Ascending aorta (tissue), 2 donors: ENCODE measurements at places on chromosomes 4 and X. TPM values are rescaled to one million over a fixed set of nuclear protein-coding genes. Genes with fewer than 3 reads are reported as not detected.

GRCh38 chrX:39133971-39134370 lies 332.7 kb downstream of the MID1IP1 start:
- no peak for DNase-seq

ARSJ gene
- total RNA-seq, result 14.6 TPM

DNA sequence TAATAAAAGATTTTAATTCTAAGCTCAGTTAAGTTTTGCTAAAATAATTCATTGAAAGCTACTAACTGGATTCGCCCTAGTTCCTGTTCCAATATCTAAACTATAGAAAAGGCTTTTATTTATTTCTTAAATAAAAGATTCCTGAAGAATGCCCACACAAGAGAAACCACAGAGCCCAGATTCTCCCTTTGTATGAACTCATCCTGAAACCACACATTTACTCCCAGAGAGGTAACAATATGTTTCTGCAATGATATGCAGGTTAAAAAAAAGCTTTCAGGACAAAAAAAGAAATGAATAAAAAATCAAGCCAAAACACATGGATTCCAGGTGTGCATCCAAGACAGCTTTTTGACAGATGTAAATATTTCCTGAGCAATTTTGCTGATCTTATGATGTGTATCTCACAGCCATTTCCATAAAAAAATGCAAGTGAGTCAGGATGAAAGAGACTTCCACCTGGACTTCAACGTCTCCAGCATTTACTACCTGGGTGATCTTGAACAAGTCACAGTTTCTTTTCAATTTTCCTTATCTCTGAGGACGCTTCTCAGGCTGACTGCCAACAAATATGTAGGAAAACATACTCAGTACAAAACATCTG lies 234.4 kb upstream of the FAT1 start:
- no peak for DNase-seq

- peak; percentile 69 for DNase-seq
Measured at GRCh38 chr4:141654098-141654497, 17.7 kb downstream of the IL15 start.

GRCh38 chr4:165662341-165662740 lies 210.7 kb upstream of the TLL1 start:
- no peak for DNase-seq

PPID gene
- total RNA-seq, result 20.8 TPM

DNA sequence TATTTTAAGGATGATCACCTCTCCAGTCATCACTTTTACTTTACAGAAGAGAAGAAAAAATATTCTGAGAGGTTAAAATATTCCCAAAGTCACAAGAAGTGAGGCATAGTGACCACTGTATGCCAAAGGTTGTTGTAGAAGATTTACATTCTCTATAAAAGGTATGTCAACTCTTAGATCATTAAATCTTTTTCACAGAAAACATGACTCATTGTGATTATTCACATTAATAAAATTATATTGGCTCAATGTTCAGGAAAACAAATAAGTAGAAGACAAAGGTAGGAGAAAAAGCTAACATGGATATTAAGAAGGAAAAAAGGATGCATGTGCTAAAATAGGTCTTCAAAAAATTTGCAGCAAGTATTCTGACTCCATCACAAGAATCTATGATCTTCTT lies 82.0 kb downstream of the ADAMTS3 start:
- no peak for DNase-seq

- DNase-seq, result no peak
Measured at GRCh38 chr4:2796849-2797544, 4.1 kb downstream of the SH3BP2 start.

- DNase-seq, result no peak
Measured at GRCh38 chr4:92172203-92172602, 131.6 kb upstream of the GRID2 start.

DNA sequence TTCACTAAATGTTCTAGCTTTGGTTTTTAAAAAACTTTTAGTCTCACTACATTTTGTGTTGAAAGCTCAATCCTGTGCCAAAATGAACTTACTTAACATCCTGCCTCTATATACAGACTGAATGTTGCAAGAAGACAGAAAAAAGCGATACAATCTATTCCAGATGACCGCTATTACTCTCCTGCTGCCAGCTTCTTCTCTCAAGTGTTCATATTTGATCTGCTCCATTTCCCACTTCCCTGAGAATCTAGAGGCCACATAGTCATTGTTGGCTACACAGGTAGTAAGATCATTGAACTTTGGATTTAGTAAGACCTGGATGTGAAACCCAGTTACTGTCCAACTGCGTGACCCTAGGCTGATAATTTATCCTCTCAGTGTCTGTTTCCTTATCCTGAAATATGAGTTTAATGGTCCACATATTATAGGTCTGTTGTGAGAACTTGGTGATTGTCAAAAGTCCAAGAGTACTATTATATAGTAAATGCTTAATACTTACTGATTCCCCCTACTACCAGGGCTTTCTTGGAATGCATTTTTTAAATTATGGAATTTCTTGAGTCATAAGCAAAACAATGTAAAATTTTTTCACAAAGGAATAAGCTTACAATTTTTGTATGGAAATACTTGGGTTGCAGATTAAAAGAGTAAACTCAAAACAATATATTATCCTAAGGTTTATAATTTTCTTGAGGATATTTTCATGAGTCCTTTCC lies 976.8 kb upstream of the ADGRL3 start:
- DNase-seq, result no peak

DNA sequence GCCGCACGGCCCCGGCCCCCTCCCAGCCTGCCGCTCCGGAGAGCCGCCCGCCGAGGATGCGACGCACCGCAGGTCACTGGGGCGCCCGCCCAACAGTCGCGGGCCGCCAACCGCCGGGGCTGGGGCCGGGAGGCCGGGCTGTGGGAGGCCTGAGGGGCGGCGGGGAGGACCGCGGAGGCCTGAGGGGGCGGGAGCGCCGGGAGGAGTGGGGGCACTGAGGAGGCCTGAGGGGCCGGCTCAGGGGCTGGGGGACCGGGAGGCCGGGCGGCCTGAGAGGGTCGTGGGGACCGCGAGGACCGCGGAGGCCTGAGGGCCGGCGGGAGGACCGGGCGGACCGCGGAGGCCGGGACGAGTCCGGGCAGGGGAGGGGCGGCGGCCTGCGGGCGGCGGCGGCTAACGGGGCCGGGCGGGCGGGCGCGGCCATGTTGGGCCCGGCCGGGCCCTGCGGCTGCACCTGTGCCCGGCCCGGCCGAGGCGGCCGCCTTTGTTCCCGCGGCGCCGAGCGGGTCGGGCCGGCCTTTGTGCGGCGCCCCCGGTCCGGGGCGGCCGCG lies 353 bp downstream of the NSD2 start:
- DNase-seq, result no peak

DNA sequence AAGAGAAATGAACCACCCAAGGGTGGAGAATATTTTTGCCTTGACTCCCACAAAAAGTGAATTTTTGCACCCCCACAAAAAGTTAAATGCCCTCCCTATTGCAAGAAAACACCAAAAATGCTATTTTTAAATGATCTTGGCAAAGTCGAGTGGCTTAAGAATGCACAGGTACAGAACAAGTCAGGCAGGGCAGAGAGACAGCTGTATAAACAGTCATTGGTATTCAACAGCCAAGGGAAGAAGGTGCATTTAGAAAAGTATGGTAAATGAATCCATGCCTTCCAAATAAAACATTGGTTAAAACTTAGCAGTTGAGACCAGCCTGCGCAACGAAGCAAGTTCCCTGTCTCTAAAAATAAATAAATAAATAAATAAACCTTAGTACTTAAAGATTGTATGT lies 169.3 kb downstream of the CHIC2 start:
- no peak for DNase-seq

DNA sequence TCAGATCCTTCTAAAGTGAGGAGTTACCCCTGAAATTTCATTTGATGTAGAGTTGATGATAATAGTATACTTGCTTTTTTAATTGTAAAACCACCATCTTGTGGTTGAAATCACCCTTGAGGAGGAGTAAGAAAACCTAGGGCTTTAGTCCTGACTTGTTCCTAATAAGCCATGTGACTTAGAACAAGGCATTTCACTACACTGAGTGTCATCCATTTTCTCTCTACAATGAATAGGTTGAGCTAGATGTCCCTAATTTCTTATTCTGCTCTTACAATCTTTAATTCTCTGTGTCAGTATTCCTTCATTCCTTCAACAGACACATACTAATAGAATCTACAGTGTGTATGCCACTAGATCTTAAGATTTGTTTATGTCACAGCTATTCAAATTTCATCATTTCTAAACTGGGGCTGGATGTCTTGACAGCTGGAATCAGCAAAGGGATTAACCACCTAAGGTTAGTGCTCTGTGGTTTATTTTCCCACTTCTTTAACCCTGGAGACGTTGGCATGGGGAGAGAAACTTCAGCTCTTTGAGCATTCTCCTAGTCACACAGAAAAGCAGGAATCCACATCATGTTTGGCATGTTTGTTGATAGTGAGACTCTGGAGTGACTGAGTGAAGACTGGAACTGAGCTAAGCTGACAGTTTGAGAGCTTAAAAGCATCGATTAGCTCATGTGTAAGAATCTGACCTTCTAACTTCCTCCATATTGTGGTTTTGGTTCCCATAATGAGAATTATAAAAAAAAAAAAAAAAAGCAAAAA lies 246.3 kb downstream of the NDST4 start:
- no peak for DNase-seq

CFAP97 gene
- 27.7 TPM for total RNA-seq

GRCh38 chrX:12770440-12770839 lies 20.8 kb upstream of the PRPS2 start:
- DNase-seq, result no peak

GRCh38 chr4:170818786-170819185 lies 729.0 kb upstream of the AADAT start:
- no peak for DNase-seq

SSX4B gene
- total RNA-seq, result not detected

- DNase-seq, result no peak
Measured at GRCh38 chr4:168218645-168219044, 99.9 kb downstream of the DDX60 start.

DNA sequence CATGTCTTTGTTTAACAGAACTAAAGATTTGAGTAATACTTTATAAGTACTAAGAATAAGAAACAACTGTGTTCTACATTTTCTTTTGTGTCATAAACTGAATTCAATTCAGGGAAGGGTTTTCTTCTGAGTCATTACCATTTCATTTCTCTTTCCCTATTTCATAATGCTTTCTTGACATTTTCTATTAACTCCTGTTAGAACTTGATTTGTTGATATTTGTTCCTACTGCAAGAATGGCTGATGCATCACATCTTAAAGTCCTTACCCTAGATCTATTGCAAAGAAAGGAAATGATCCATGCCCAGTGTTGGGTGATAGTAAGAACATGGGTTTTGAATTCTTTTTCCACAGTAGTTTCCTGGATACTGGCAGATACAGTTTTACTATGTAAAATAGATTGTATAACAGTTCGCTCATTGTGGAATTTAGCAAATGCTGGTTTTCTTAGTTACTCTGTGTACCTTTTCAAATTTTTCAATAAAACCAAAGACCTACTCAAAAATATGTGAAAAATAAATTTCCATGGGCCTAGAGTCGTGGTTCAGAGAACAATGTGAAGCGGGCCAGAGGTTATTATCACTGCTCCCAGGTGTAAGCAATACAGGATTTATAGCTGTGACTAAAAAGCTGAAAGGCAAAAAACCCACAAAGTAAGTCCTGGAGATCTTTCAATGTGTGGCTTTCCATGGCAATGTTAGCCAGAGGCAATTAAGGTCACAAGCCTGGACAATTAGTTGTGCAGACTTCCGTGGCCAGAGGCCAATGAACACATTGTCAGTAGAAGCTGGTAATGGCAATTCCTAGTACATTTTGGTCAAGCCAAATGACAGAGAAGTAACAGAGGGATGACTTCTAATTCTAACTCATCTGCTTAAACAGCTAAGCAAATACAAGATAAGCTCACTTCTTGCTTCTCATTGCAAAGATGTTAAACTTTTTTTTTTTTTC lies 127.3 kb upstream of the FAT4 start:
- no peak for DNase-seq

PFKFB1 gene
- not detected for total RNA-seq

MCF2 gene
- not detected for total RNA-seq

- no peak for DNase-seq
Measured at GRCh38 chr4:111066887-111067286, 444.0 kb upstream of the PITX2 start.

- DNase-seq, result no peak
Measured at GRCh38 chr4:153116291-153116680, 88.0 kb upstream of the TRIM2 start.

DNA sequence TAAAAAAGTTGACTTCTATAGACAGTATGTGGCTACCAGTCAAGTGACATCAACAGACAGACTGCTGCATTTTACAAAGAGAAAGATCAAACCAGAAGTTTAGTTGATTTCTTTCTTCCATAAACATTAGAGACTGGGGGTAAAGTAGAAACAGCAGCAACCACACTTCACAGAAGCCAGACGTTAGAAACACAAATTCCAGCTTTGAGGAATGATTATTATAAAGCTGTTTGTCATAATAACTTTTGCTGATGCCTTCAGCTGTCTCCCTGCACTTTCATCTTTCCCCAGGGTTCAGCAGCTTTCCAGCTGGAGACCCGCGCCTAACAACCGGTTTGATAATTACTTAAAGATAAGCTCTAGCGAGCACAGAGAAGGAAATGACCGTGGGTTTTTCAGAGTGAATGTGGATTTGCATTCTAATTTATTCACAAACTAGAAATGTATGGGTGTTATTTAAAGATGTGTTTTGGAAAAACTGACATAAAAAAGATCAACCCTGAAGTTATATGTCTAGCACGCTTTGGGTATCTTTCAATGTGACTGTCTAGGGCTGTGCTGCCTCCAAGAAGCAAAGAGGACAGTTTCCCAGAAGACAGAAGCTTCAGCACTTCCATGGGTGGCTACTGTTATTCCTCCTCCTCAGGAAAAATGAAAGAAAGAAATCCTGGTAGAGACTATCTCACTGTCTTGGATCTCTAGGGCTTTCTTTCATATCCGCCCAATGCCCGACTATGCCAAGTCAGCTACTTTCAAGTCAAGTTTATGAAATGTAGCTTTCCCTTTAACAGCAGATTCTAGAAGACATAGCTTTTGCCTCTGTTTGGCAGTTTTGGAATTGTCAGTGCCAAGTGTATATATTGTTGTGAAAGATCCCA lies 15.0 kb upstream of the ENAM start:
- no peak for DNase-seq

NEUROG2 gene
- total RNA-seq, result not detected

GRCh38 chr4:123083646-123084045 lies 161.2 kb upstream of the NUDT6 start:
- DNase-seq, result no peak

DNA sequence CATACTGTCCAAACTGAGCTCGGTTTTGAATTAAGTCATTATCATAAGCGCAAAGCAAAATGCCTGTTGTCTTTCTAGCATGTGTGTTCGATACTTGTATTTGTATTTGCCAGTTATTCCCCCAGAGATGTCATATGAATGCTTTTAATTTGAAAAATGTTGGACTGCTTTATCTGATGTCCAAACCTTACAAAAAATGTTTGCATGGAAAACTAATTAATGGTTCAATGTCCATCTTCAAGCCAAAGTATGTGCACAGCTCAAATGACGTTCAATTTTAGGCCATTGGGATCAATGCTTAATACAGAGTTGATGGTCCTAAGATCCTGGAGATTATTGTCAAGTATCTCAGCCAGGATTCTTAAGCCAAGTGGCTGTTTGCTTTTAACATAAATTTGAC lies 17.2 kb upstream of the HPGDS start:
- no peak for DNase-seq
